ENCODE measurements at places on chromosomes 1 and 21. TPM values are rescaled to one million over a fixed set of nuclear protein-coding genes. Genes with fewer than 3 reads are reported as not detected.

- no peak overlapping the region for H3K27ac ChIP-seq
- H3K36me3 ChIP-seq: no peaks in the 10 kb centered on the region
- H3K4me1 ChIP-seq: no peaks in the 10 kb centered on the region
- H3K27me3 ChIP-seq: no peaks in the 10 kb centered on the region
- H3K4me3 ChIP-seq: no peak overlapping the region
Measured at GRCh38 chr1:243179720-243180119, 75.4 kb downstream of the CEP170 start.

DNA sequence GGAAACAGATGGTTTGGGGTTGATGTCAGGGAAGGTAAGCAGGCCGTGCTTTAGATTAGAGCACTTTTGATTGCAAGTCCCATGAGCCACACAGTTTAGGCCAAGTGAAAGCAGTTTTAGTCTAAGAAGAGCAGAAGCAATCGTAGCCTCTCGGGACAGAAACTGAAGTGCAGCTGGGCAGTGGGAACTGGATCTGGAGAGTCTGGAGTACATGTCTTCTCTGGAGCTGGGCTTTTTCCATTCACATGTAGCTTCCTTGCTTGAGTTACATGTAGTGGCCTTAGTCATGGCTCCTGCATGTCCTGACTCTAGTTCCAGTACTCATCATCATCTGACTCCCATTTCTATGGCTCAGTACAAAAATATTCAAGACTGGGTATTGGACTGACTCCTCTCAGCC lies 16.7 kb downstream of the CAMTA1 start:
- H3K4me1 ChIP-seq: peaks cover 73% of the 10 kb centered on the region
- no peak overlapping the region for H3K4me3 ChIP-seq
- no peaks in the 10 kb centered on the region for H3K36me3 ChIP-seq
- no peaks in the 10 kb centered on the region for H3K27me3 ChIP-seq
- no peak for DNase-seq

DNA sequence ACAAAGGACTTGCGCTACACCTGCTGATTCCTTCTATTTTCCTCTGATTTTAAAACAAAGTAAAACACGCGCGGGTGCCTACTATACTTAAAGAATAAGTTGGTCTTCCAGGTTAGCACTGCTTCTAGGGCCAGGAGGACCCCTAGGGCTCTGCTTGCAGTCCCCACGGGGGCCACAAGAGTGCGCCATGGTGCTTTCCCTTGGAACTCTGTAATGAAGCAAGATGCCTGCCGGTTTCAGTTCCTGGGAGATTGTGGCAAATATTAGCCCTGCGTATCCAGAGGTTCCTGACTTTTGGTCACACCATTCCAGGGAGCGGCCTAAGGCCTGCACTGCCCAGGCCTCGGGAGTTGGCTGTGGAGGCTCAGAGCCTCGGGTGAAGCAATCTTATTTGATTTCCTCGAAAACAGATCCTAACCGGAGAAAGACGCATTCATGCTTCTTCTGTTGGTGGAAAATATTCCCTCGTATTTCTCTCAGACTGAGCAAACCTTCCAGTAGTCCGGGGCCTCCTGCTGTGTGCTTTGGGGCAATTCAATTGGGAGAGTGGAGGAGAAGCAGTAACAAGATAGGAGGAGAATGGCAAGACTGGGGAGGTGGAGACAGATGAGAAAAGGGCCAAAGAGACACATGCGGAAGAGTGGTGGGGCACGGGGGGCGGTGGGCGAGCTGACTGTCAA lies 25.3 kb downstream of the ADAM30 start:
- peak; percentile 88 for DNase-seq
- H3K36me3 ChIP-seq: no peaks in the 10 kb centered on the region
- no peaks in the 10 kb centered on the region for H3K27me3 ChIP-seq
- H3K27ac ChIP-seq: no peak overlapping the region
- H3K4me1 ChIP-seq: no peaks in the 10 kb centered on the region

- peak overlapping the region; percentile 46 for H3K27ac ChIP-seq
- H3K27me3 ChIP-seq: no peaks in the 10 kb centered on the region
- H3K4me3 ChIP-seq: no peak overlapping the region
- DNase-seq: no peak
- peaks cover 27% of the 10 kb centered on the region for H3K4me1 ChIP-seq
- H3K36me3 ChIP-seq: no peaks in the 10 kb centered on the region
Measured at GRCh38 chr1:51433972-51434510, 85.0 kb downstream of the EPS15 start.

- H3K4me1 ChIP-seq: no peaks in the 10 kb centered on the region
- no peak overlapping the region for H3K27ac ChIP-seq
- DNase-seq: no peak
- no peaks in the 10 kb centered on the region for H3K27me3 ChIP-seq
- no peaks in the 10 kb centered on the region for H3K36me3 ChIP-seq
Measured at GRCh38 chr1:71312545-71312944, 231.7 kb upstream of the ZRANB2 start.

GRCh38 chr1:206714331-206715058 lies 29.8 kb downstream of the MAPKAPK2 start:
- no peak for DNase-seq
- no peak overlapping the region for H3K4me3 ChIP-seq
- H3K4me1 ChIP-seq: peaks cover 86% of the 10 kb centered on the region
- H3K36me3 ChIP-seq: no peaks in the 10 kb centered on the region
- no peaks in the 10 kb centered on the region for H3K27me3 ChIP-seq
- peak overlapping the region; percentile 29 for H3K27ac ChIP-seq

DNA sequence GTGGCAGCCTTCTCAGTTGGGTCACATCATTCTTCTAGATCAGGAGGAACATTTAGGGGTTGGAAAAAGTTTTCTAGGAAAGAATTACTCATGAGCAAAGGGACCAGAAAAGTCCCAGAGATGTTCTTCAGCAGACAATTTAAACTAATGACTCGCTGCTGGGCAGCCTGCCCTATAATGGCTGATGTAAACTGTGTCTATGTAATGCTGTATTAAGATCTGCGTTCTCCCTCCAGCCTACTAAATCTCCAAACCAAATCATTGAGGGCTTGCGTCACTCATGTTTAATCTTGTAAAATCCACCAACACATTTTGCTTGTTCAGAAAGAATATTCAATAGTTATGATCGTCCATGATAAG lies 92.1 kb downstream of the LRRC8C start:
- H3K4me1 ChIP-seq: peaks cover 12% of the 10 kb centered on the region
- H3K4me3 ChIP-seq: no peak overlapping the region
- peak; percentile 88 for DNase-seq
- H3K36me3 ChIP-seq: no peaks in the 10 kb centered on the region
- H3K27ac ChIP-seq: peak overlapping the region; percentile 53

- peaks cover 18% of the 10 kb centered on the region for H3K4me1 ChIP-seq
- no peak overlapping the region for H3K4me3 ChIP-seq
- H3K27ac ChIP-seq: no peak overlapping the region
- no peaks in the 10 kb centered on the region for H3K27me3 ChIP-seq
Measured at GRCh38 chr1:39657923-39658485, 13.9 kb downstream of the NT5C1A start.

DNA sequence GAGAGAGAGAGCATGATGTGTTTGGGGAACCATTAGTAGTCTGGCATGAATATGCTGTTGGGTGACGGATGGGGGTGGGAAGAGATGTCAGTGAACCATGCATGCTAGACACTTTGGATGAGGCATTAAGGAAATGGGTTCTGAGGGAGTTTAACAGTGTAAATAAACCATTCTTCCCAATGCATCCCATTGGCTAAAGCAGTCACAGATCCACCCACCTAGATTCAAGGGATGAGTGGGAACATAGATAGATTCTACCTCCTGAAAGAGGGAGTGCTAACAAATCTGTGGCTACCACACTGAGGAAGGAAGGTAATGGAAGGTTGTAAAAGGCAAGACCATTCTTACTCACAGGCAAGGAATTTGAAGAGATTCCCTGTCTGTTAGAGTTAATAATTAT lies 129.8 kb upstream of the CACNA1E start:
- H3K27ac ChIP-seq: no peak overlapping the region
- no peak overlapping the region for H3K4me3 ChIP-seq
- H3K27me3 ChIP-seq: peaks cover 7% of the 10 kb centered on the region
- DNase-seq: no peak
- no peaks in the 10 kb centered on the region for H3K36me3 ChIP-seq
- H3K4me1 ChIP-seq: peaks cover 4% of the 10 kb centered on the region

DNA sequence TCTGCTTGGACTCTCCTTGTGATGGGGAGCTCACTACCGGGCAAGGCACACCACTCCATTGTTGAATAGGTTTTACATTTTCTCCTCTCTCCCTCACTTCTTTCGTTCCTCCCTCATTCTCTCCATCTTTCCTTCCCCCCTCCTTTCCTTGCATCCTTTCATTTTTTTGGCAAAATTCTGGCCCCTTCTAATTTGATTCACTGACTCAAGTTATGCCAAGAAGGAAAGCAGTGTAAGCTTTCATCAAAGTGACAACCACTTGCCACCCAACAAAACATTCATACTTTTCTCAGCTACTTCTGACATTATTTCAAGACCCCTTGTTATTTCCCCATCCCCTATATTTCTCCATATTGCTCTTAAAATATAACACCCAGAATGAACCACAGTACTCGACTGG lies 68.4 kb downstream of the CACNA1E start:
- no peak overlapping the region for H3K4me3 ChIP-seq
- no peak for DNase-seq
- H3K27me3 ChIP-seq: no peaks in the 10 kb centered on the region
- peaks cover 18% of the 10 kb centered on the region for H3K4me1 ChIP-seq

DNA sequence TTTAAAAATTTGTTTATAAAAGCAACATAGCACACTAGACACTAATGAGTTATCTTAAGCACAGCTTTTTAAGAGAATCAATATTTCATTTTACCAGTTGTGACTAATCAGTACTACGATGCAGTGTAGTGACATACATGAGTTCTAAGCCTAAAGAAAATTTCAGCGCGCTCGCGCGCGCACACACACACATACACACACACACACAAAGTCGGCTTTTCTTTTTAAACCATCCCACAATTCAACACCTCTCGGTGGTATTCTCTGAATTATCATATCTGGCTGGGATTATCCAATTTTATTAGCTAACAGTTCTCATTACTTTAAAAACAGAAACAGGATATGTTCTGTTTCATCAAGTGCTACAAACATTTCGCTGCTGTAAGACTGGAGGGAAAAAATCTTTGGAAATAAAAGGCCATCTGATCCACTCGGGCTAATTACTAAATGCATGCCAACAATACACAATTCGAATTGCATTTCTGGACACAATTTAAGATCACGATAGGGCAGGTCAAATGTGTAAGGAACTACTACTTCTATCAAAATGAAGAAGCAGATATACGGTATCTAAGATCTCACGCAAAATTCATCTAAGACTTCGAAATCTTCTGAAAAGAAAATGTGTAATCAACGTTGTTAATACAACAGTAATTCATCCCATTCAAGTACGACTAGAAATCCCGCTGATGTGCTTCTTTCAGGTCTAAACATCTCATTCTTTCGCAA lies 1.2 kb downstream of the TUT4 start:
- peak overlapping the region; percentile 87 for H3K27ac ChIP-seq
- peak overlapping the region; percentile 78 for H3K4me3 ChIP-seq
- DNase-seq: peak; percentile 64
- no peaks in the 10 kb centered on the region for H3K4me1 ChIP-seq
- H3K27me3 ChIP-seq: no peaks in the 10 kb centered on the region
- H3K36me3 ChIP-seq: no peaks in the 10 kb centered on the region

- DNase-seq: no peak
- peaks cover 60% of the 10 kb centered on the region for H3K4me1 ChIP-seq
- H3K27ac ChIP-seq: peak overlapping the region; percentile 60
- H3K4me3 ChIP-seq: no peak overlapping the region
- no peaks in the 10 kb centered on the region for H3K27me3 ChIP-seq
Measured at GRCh38 chr1:204439621-204440375, 28.2 kb upstream of the PPP1R15B start.

DNA sequence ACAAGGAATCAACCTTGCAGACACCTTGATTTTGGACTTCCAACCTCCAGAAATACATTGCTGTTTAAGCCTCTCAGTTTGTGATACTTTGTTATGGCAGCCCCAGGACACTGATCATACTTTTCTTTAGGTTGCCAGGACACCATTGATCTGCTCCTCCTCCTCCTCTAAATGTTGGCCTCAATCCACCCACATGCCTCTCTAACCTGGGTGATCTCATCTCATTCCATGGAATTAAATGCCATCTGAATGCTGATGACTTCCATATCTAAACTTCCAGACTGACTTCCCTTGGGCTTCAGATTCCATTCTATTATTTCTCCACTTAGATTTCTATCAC lies 7.4 kb upstream of the PPP1R15B start:
- H3K36me3 ChIP-seq: peaks cover 19% of the 10 kb centered on the region
- no peaks in the 10 kb centered on the region for H3K27me3 ChIP-seq
- H3K4me1 ChIP-seq: peaks cover 17% of the 10 kb centered on the region
- H3K27ac ChIP-seq: peak overlapping the region; percentile 89

DNA sequence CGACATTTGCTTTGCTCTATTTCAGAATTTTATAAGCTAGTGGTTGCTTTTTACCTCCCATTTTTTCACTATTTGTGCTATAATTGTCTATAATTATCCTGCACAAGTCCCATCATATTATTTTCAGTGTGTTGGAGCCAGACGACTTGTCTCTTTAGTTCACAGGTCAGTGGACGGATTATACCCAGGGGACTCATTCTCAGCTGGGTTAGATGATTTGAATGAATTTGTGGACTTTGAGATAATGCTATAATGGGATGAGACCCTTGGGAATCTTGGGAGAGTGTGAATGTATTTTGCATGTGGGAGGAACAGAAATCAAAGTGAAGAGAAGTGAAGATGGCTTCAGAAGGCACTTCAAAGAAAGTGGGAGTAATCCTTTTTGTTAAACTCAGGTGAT lies 31.5 kb upstream of the KCNK1 start:
- H3K27ac ChIP-seq: no peak overlapping the region
- H3K4me3 ChIP-seq: no peak overlapping the region
- no peaks in the 10 kb centered on the region for H3K27me3 ChIP-seq
- H3K4me1 ChIP-seq: no peaks in the 10 kb centered on the region
- H3K36me3 ChIP-seq: no peaks in the 10 kb centered on the region

DNA sequence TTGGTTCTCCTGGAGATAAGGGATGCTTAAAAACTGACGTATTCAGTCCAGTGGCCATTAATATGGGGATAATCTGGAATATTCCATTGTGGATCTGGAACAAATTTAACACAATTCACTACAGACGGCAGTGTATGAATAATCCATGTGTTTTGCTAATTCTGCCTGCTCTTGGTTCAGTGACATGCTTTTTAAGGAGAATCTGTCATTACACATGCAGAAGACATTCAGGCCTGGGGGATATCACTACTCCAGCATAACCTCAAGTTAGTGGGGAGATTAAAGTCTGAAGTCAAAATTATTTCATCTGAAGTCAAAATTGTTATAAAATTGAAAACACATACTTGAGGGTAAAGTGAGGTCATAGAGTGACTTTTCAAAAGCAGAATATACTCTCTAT lies 789.3 kb downstream of the USP25 start:
- H3K36me3 ChIP-seq: no peaks in the 10 kb centered on the region
- H3K27me3 ChIP-seq: no peaks in the 10 kb centered on the region
- H3K27ac ChIP-seq: no peak overlapping the region
- no peak overlapping the region for H3K4me3 ChIP-seq

Gene S100A3
- polyA plus RNA-seq: 5.4 TPM

Gene ZMYND12
- polyA plus RNA-seq: 1.8 TPM

Gene GBP6
- 50.8 TPM for polyA plus RNA-seq

Gene SLAMF8
- 3.1 TPM for polyA plus RNA-seq

Gene SLC2A5
- not detected for polyA plus RNA-seq

Gene TNFRSF25
- 2.9 TPM for polyA plus RNA-seq

Gene SLAMF7
- polyA plus RNA-seq: 1.3 TPM

Gene VAV3
- polyA plus RNA-seq: 6.6 TPM

Gene CD247
- polyA plus RNA-seq: 3.1 TPM

Gene AGPAT3
- polyA plus RNA-seq: 16.1 TPM

Gene IGSF5
- 0.08 TPM for polyA plus RNA-seq
